ENCODE measurements at places on chromosomes 12 and 14. TPM values are rescaled to one million over a fixed set of nuclear protein-coding genes. Genes with fewer than 3 reads are reported as not detected.

- H3K36me3 ChIP-seq: peaks cover 60% of the 10 kb centered on the region
- H3K27ac ChIP-seq: no peak overlapping the region
- H3K4me1 ChIP-seq: peaks cover 12% of the 10 kb centered on the region
- no peaks in the 10 kb centered on the region for H3K27me3 ChIP-seq
Measured at GRCh38 chr12:123983822-123984485, 10.9 kb downstream of the ZNF664 start.

LPAR5 gene
- total RNA-seq: 0.24 TPM

DNA sequence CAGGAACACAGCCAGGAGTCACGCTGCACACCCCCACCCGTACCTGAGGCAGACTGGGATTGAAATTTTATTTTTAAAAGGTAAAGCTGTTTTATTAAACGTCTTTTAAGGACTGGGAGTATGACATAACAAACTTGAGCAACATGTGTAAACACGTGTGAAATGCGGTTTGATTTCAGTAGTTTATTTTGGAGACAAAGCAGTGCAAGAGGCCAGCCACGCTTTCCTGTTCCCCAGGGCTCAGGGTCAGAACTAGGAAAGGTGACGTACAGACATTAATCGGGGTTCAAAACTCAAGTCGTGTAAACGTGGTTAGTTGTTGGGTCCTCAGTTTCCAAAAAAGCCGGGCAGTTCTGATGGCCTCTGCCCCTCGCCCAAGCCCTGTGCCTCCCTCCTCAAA lies 16.7 kb downstream of the CHGA start:
- H3K27me3 ChIP-seq: no peaks in the 10 kb centered on the region
- no peaks in the 10 kb centered on the region for H3K4me1 ChIP-seq
- DNase-seq: no peak

DNA sequence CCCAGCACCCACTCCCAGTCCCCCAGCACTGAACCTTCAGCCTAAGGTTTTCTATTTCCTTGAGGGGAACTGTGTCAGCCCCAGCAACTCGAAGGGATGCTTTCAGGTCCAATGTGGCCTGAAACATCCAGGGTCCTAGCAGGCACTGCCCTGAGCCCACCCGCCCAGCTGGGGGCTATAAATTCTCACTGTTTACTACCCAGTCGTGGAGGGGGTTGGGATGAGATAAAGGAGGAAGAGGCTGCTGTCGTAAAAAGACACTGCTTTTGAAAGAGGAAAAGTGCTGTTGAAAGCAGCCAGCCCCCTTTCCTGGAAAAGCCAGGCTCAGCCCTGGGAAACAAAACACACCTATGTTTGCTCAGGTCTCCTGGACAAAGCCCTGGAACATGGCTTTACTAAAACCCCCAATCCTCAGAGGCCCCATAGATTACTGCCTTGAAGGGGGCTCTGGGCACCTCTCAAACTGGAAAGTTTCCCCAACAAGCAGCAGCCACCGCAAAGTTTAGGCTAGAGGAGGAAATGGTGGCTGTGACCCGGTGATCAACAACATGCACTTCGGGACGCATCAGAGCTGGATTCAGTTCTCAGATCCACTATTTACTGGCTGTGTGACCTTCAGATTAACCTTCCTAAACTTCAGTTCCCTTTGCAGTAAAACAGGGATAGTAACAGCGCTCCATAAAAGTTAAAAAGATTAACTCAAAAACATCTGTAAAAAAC lies 51.0 kb downstream of the ACTN1 start:
- no peak for DNase-seq
- peaks cover 8% of the 10 kb centered on the region for H3K4me1 ChIP-seq
- H3K27me3 ChIP-seq: no peaks in the 10 kb centered on the region
- peaks cover 71% of the 10 kb centered on the region for H3K36me3 ChIP-seq
- no peak overlapping the region for H3K4me3 ChIP-seq

GRCh38 chr12:80946591-80946990 lies 8.9 kb upstream of the LIN7A start:
- H3K36me3 ChIP-seq: no peaks in the 10 kb centered on the region
- no peak for DNase-seq
- no peak overlapping the region for H3K27ac ChIP-seq
- no peaks in the 10 kb centered on the region for H3K27me3 ChIP-seq
- peaks cover 8% of the 10 kb centered on the region for H3K4me1 ChIP-seq

- H3K4me1 ChIP-seq: no peaks in the 10 kb centered on the region
- H3K4me3 ChIP-seq: no peak overlapping the region
- no peaks in the 10 kb centered on the region for H3K27me3 ChIP-seq
- no peak for DNase-seq
Measured at GRCh38 chr12:83150465-83151189, 463.9 kb downstream of the TMTC2 start.

DNA sequence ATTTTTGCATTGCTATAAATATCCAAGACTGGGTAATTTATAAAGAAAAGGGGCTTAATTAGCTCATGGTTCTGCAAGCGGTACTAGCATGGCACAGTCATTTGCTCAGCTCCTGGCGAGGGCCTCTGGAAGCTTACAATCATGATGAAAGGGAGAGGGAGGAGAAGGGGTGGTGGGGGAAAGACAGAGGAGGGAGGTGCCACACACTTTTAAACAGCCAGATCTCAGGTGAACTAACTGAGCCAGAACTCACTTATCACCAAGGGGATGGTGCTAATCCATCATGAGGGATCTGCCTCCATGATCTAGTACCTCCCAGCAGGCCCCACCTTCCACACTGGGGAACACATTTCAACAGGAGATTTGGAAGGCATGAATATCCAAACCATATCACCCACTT lies 476.3 kb downstream of the PCNX1 start:
- H3K27me3 ChIP-seq: no peaks in the 10 kb centered on the region
- H3K4me3 ChIP-seq: no peak overlapping the region
- H3K4me1 ChIP-seq: peaks cover 9% of the 10 kb centered on the region
- H3K36me3 ChIP-seq: no peaks in the 10 kb centered on the region
- DNase-seq: no peak

GRCh38 chr14:64835431-64835830 lies 44.3 kb downstream of the SPTB start:
- no peaks in the 10 kb centered on the region for H3K36me3 ChIP-seq
- no peak overlapping the region for H3K27ac ChIP-seq
- no peaks in the 10 kb centered on the region for H3K4me1 ChIP-seq
- H3K4me3 ChIP-seq: no peak overlapping the region

GRCh38 chr14:88256997-88257950 lies 65.8 kb downstream of the KCNK10 start:
- H3K4me3 ChIP-seq: no peak overlapping the region
- no peak for DNase-seq
- no peaks in the 10 kb centered on the region for H3K4me1 ChIP-seq
- no peaks in the 10 kb centered on the region for H3K36me3 ChIP-seq
- H3K27ac ChIP-seq: no peak overlapping the region

DNA sequence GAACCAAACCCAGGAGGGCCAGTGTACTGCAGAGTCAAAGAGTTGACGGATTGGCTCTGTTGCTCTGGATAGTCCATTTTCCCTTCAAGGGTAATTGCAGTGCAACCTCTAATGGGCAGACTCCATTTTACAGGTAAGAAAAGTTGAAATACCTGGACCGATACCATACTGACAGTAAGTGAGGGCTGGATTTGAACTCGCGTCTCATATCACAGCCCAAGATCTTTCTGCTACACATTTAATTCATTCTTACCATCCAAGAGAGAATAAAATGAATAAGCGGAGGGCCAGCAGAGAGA lies 356 bp upstream of the ZC3H14 start:
- no peaks in the 10 kb centered on the region for H3K4me1 ChIP-seq
- H3K4me3 ChIP-seq: peak overlapping the region; percentile 96
- DNase-seq: no peak
- peaks cover 22% of the 10 kb centered on the region for H3K36me3 ChIP-seq
- no peaks in the 10 kb centered on the region for H3K27me3 ChIP-seq
- H3K27ac ChIP-seq: no peak overlapping the region

- peaks cover 12% of the 10 kb centered on the region for H3K27me3 ChIP-seq
- H3K36me3 ChIP-seq: no peaks in the 10 kb centered on the region
- H3K4me3 ChIP-seq: no peak overlapping the region
- DNase-seq: peak; percentile 96
- H3K27ac ChIP-seq: no peak overlapping the region
Measured at GRCh38 chr12:113065126-113066007, 8.8 kb downstream of the DTX1 start.

- no peaks in the 10 kb centered on the region for H3K36me3 ChIP-seq
- DNase-seq: no peak
- no peak overlapping the region for H3K4me3 ChIP-seq
- H3K27ac ChIP-seq: no peak overlapping the region
- H3K4me1 ChIP-seq: no peaks in the 10 kb centered on the region
- H3K27me3 ChIP-seq: no peaks in the 10 kb centered on the region
Measured at GRCh38 chr12:21828779-21829178, 54.3 kb upstream of the KCNJ8 start.

DNA sequence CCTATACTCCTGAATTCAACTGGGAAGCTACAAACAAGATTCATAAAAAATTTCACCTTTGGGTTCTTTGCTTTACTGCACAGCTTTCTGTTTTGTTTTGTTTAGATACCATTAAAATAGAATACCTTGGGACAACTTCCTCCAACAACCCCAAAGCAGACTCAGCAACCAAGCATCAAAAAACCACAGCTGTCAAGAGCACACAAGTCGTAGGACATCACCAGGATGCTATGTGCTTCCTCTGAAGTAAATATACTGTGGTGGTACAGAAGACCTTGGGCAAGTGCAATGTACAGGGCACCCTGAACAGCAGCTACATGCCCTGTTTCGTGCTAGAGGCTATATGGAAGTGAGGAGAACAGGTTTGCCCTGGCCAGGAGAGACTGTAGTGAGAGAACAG lies 359.3 kb downstream of the BCL11B start:
- H3K36me3 ChIP-seq: no peaks in the 10 kb centered on the region
- H3K27ac ChIP-seq: no peak overlapping the region
- DNase-seq: no peak
- no peak overlapping the region for H3K4me3 ChIP-seq

FAM222A gene
- 21.6 TPM for total RNA-seq

LGALS3 gene
- 1.0 TPM for total RNA-seq

- no peak overlapping the region for H3K4me3 ChIP-seq
- H3K27me3 ChIP-seq: no peaks in the 10 kb centered on the region
- peaks cover 9% of the 10 kb centered on the region for H3K4me1 ChIP-seq
- no peak for DNase-seq
- no peak overlapping the region for H3K27ac ChIP-seq
- no peaks in the 10 kb centered on the region for H3K36me3 ChIP-seq
Measured at GRCh38 chr12:89832336-89832735, 123.7 kb upstream of the ATP2B1 start.

DNA sequence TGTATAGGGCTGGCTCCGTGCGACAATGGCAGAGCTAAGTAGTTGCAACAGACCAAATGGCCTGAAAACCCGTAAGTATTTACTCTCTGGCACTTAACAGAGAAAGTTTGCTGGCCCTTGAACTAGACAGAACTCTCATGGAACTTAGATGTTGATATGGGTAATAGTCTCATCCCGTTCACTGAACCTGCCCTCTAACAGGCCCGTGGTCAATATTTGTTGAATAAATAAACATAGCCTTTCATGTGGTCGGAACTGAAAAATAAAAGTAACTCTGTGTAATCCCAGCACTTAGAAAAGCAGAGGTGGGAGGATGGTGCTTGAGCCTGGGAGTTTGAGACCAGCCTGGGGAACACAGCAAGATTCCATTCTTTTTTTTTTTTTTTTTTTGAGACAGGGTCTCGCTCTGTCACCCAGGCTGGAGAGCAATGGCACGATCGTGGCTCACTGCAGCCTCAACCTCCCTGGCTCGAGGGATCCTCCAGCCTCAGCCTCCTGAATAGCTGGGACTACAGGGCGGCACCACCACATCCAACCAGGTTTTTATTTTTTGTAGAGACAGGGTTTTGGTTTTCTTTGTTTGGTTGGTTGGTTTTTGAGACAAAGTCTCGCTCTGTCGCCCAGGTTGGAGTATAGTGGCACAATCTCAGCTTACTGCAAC lies 29.7 kb downstream of the KDM2B start:
- H3K27ac ChIP-seq: no peak overlapping the region
- H3K4me3 ChIP-seq: no peak overlapping the region
- no peaks in the 10 kb centered on the region for H3K4me1 ChIP-seq
- H3K36me3 ChIP-seq: peaks cover 47% of the 10 kb centered on the region
- DNase-seq: no peak
- H3K27me3 ChIP-seq: no peaks in the 10 kb centered on the region

AKAP6 gene
- 6.1 TPM for total RNA-seq

GRCh38 chr12:114742363-114742762 lies 58.4 kb upstream of the TBX3 start:
- H3K36me3 ChIP-seq: no peaks in the 10 kb centered on the region
- no peak overlapping the region for H3K4me3 ChIP-seq
- H3K27ac ChIP-seq: no peak overlapping the region
- no peaks in the 10 kb centered on the region for H3K27me3 ChIP-seq

CYP46A1 gene
- 0.50 TPM for total RNA-seq

- H3K27ac ChIP-seq: peak overlapping the region; percentile 87
- peaks cover 5% of the 10 kb centered on the region for H3K4me1 ChIP-seq
- H3K27me3 ChIP-seq: peaks cover 18% of the 10 kb centered on the region
- no peak overlapping the region for H3K4me3 ChIP-seq
- peak; percentile 95 for DNase-seq
- H3K36me3 ChIP-seq: peaks cover 43% of the 10 kb centered on the region
Measured at GRCh38 chr12:121536054-121536898, 44.5 kb downstream of the KDM2B start.

DNA sequence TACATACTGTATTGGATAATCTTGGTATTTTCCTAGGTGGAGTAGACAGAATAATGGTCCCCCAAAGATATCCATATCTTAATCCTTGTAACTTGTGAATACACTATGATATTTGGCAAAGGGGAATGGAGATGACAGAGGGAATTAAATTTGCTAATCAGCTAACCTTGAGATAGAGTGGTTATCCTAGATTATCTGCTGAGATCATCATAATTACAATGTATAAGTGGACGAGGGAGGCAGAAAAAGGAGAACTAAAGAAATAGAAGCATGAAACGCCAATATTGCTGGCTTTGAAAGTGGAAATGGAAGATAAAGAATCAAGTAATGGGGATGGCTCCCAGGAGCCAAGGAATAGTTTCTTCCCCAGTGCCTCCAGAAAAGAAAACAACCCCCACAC lies 398.7 kb downstream of the NOVA1 start:
- H3K36me3 ChIP-seq: no peaks in the 10 kb centered on the region
- peaks cover 79% of the 10 kb centered on the region for H3K27me3 ChIP-seq

DNA sequence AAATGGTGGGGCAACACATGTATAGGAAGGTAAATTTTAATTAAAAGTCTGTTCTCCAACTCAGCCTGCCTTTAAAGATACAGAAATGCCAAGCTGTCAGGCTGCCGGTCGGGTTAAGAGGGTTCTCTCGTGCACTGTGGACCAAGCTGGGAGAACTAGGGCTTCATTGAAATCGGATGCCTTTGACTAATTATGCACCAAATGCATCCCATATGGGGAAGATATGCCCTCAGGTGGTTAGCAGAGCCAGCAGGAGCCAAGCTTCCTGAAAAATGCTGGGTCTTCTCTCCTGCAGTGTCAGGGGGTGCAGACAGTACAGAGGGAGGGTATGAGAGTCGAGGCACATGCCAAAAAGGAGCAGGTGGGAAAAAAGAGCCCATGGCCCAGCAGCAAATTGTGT lies 236.1 kb downstream of the CACNA1C start:
- no peaks in the 10 kb centered on the region for H3K27me3 ChIP-seq
- H3K27ac ChIP-seq: no peak overlapping the region
- no peaks in the 10 kb centered on the region for H3K4me1 ChIP-seq
- no peak overlapping the region for H3K4me3 ChIP-seq
- DNase-seq: no peak

- H3K27ac ChIP-seq: no peak overlapping the region
- DNase-seq: peak; percentile 30
- H3K4me3 ChIP-seq: no peak overlapping the region
- H3K4me1 ChIP-seq: no peaks in the 10 kb centered on the region
- H3K27me3 ChIP-seq: no peaks in the 10 kb centered on the region
Measured at GRCh38 chr12:34393086-34393820, 371.0 kb downstream of the ALG10 start.

GRCh38 chr12:25401547-25402345 lies 151.0 kb upstream of the KRAS start:
- H3K4me3 ChIP-seq: no peak overlapping the region
- no peak for DNase-seq
- H3K27ac ChIP-seq: no peak overlapping the region
